ENCODE measurements at places on chromosomes 2 and 18.

- DNase-seq = no peak
Observed at GRCh38 chr18:5584746-5585417, 41.1 kb upstream of the EPB41L3 start.

GRCh38 chr2:213152065-213152794 lies 818 bp upstream of the IKZF2 start:
- DNase-seq = no peak

- no peak for DNase-seq
Observed at GRCh38 chr2:46578961-46579360, 99.6 kb downstream of the TMEM247 start.

- DNase-seq = no peak
Observed at GRCh38 chr2:239378021-239378917, 22.6 kb downstream of the HDAC4 start.

GRCh38 chr2:46390901-46391395 lies 88.4 kb upstream of the TMEM247 start:
- no peak for DNase-seq

- DNase-seq = no peak
Observed at GRCh38 chr2:40451918-40452605, at the start of gene SLC8A1. SLC8A1 (minus strand) TSS chr2:40452090.

- no peak for DNase-seq
Observed at GRCh38 chr2:86224645-86225355, 25.5 kb downstream of the MRPL35 start.

GRCh38 chr18:23967321-23968089 lies 47.0 kb upstream of the TTC39C start:
- no peak for DNase-seq

- DNase-seq = no peak
Observed at GRCh38 chr18:67463829-67464228, 52.7 kb downstream of the DSEL start.

GRCh38 chr2:235512699-235513053 lies 18.8 kb downstream of the AGAP1 start:
- DNase-seq = no peak
